ENCODE measurements at places on chromosomes 16 and 17.
A peak's percentile ranks its signal among the peaks of the same experiment; 100 is the strongest.

GRCh38 chr17:12566291-12566690 is 99.4 kb upstream of the MYOCD start:
- DNase-seq = no peak

DNA sequence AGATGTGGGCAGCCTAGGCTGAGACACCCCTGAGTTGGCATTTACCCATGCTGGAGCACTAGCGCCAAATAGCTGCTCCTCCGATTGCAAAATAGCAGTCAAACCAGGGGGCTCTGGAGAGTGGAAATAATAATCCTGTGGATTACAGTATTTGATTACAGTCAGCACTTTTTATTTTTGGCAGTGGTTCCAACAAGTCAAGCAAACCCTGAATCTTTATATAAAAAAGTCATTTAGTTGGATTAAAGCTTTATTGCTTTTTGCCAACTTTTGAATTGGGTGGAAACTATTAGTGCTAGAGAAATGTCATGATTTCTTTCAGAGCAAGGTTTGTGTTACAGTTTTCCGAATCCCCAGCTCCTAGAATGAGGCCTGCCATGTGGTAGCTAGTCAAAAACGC is 99.3 kb upstream of the FAM20A start:
- no peak for DNase-seq

GRCh38 chr16:85476389-85476788 is 136.7 kb upstream of the GSE1 start:
- no peak for DNase-seq

- DNase-seq = no peak
Observed at GRCh38 chr17:73900516-73900915, 256.3 kb upstream of the SDK2 start.

- DNase-seq = peak; percentile 79
Observed at GRCh38 chr16:72241930-72242329, 70.0 kb upstream of the PMFBP1 start.

- DNase-seq = no peak
Observed at GRCh38 chr17:31674305-31674704, 184.7 kb downstream of the COPRS start.

DNA sequence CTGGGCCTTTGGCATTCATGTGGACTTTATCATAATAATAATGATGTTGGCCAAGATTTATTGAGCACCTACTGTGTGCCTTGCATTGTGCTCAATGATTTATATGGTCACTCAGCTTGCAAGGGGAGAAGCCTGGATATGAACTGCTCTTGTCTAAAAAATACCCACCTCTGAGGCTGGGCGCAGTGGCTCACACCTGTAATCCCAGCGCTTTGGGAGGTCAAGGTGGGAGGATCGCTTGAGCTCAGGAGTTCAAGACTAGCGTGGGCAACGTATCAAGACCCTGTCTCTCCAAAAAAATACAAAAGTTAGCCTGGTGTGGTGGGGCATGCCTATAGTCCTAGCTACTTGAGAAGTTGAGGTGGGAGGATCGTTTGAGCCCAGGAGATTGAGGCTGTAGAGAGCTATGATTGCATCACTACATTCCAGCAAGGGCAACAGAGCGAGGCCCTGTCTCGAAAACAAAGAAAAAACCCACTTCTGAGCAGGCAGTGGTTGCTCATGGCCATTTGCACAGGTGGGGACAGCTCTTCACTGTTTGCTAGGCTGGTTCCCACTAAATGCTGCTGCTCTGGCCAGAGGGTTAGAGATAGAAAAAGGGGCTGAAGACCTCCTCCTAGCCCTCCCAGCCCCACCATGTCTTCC is 4.3 kb upstream of the ADGRG1 start:
- no peak for DNase-seq

DNA sequence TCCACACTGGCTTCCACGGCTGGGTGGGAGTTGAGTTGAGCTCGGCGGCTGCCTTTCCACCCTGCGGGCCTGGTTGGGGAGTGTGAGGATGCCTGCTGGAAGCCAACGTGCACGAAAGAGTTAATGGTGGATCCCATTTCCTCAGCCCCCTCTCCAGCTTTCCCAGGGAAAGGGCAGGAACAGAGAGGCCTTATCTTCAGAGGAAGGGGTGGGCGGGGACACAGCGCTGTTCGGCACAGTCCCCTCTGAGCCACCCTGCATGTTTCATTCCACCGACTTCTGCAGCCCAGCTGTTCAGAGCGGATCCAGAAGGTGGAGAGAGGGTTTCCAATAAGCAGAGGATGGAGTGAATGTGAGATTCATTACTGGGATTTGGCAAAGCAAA is 295.3 kb downstream of the SEC14L1 start:
- DNase-seq = peak; percentile 59

GRCh38 chr16:89953671-89954406 is 5.3 kb downstream of the DEF8 start:
- DNase-seq = no peak

DNA sequence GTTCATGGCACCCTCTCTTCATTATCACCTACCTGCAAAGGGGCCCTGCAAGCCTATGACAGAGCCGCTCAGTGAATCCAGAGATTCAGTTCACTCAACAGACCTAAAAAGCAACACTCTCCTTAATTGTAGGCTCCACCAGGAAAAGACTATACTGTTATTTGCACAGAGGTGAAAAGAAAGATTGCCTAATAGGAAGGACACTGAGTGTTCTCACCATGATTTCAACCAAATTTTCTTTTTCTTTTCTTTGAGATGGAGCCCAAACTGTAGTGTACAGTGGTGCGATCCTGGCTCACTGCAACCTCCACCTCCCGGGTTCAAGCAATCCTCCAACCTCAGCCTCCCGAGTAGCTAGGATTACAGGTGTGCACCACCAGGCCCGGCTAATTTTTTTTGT is 104.5 kb downstream of the PARN start:
- no peak for DNase-seq

DNA sequence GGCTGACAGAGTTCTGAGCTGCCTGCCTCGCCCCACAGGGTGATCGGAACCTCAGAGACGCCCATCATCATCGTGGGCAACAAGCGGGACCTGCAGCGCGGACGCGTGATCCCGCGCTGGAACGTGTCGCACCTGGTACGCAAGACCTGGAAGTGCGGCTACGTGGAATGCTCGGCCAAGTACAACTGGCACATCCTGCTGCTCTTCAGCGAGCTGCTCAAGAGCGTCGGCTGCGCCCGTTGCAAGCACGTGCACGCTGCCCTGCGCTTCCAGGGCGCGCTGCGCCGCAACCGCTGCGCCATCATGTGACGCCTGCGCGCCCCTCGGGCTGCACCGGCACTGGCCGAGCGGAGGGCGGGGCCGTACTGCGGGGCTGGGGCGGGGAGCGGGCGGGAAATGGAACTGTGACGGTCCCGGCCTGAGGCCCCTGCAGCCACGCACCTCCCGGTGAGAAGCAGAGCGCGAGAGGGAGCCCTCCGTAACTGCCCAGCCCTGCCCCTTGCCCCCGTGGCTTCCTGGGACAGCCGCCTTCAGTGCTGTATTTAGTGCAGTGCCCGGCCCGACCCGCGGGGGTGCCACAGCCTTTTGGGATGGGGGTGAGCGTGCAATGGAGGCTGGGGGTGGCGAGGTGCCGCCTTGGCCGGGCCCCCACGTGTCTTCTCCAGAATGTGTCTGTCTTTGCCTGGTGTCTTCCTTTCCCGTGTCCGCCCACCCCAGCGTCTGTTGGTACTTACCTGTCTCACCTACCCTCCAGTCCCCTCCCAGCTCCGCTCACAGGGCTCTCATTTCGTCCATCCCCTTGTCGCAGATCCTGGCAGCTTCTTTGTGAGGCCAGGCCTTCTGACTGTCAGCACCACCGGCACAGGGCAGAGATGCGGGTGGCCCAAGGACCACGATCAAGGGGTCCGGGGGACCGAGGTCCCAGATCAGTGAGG is 9.8 kb downstream of the RASL10B start:
- DNase-seq = no peak
